ENCODE measurements at places on chromosomes 16 and 17. TPM values are rescaled to one million over a fixed set of nuclear protein-coding genes. Genes with fewer than 3 reads are reported as not detected.

DNA sequence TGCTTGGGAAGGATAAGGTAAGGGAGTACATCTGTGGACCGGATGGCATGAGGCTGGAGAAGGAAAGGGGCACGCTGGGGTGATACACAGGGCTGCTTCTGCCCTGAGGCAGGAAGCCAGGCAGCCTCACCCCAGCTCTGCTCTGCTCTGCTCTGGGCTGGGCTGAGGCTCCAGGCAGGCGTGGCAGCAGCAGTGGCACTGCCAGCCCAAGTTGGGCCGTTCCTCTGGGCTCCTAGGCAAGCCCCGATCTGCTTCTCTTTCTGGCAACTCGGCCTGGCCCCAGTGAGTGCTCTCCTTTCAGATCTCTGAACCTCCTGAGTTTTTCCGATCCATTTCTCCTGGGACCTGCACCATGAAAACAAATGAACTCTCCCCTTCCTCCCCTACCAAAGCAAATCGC lies 44.9 kb downstream of the VAC14 start:
- DNase-seq: no peak

DNA sequence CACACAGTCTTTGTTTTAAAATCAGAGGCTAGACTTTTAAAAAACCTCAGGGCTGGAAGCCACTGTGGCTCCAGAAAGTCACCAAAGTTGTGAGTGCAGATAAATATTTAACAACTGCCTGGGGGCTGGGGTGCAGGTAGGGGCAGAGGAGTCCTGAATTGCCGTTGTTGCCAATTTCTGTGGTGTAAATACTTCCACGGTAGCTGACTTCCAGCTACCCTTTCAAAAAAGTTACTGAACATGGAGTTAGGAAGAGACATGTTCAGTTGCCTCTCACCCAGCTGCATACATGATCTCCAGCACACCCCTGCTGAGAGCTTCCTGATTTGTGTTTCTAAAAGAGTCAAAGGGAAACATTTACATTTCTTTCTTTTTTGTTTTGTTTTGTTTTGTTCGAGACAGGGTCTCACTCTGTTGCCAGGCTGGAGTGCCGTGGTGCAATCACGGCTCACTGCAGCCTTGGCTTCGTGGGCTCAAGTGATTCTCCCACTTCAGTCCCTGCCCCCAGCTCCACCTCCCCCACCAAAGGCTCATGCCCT lies 58.7 kb downstream of the PLXDC1 start:
- DNase-seq: no peak

GRCh38 chr16:84246679-84247077 lies 6.9 kb upstream of the KCNG4 start:
- no peak for DNase-seq

DNA sequence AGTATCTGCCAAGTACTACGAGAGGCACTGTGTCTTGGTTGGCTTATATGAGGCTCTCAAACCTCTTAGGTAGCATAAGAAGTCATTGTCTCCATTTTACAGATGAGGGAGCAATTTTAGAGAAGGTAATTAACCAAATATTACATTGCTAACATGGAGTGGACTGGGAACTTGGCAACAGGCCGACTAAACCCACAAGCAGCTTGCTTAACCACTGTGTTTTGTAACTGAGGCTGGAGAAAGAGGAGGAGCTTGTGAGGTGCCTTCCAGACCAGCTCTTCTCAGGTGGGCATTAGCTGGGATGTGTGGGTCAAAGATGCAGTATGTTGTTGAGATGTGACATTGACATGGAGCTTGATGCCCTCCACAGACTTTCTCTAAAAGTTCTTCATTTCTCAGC lies 835.6 kb upstream of the RBFOX1 start:
- DNase-seq: no peak

Gene CCDC200
- total RNA-seq: not detected

Gene SCNN1B
- 0.19 TPM for total RNA-seq

Gene RNF157
- 0.58 TPM for total RNA-seq

Gene KRT15
- 11.4 TPM for total RNA-seq

DNA sequence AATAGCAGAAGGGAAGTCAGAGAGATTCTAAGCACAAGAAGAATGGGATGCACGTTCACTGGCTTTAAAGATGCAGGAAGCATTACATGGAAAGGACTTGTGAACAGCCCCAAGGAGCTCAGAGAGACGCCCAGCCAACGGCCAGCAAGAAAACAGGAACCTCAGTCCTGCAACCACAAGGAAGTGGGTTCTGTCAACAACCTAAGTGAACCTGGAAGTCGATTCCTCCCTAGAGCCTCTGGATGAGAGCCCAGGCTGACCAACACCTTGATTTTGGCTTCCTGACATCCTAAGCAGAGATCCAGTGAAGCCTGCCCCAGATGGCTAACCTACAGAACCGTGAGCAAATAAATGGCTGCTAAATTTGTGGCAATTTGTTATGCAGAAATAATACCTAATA lies 24.5 kb downstream of the GPR142 start:
- DNase-seq: no peak

DNA sequence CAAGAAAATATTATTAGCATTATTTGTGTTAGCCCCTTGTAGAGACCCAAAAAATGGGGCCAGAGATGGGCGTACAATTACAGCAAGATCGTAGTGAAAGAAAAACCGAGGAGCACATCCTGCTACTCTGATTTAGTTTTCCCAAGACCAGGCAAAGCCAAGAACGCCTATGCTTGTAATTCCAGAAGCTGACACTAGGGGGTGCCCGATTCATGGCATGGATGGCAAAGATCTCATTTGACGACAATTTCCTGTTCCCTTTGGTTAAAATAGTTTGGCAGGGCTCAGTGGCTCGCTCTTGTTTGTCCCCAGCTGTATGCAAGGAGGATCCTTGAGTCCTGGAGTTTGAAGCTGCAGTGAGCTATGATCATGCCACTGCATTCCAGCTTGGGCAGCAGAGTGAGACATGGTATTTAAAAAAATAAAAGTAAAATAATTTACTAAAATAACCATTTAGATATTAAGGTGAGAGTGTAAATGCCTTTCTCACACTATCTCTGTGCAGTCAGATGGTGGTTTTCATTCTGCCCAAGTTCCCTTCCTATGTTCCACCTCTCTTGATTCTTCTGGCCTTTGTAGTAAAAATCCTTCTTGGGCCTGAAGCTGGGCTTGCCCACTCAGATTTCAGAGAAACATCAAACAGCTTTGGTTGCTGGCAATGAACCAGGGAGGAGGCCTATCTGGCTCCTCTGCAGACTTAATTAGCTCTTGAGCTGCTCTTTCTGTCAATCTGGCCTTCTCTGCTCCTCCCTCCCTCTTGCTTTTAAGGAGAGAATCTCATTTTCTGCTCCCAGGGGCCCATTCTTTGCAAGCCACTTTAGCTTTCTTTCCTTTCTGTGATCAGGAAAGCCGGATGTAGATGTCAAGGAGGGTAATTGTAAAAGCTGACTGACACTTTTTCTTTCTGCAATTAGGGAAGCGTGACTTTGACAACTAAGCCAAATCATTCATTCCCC lies 31.2 kb downstream of the TMEM238L start:
- no peak for DNase-seq

Gene FAAP100
- 44.2 TPM for total RNA-seq

Gene RPRML
- not detected for total RNA-seq

DNA sequence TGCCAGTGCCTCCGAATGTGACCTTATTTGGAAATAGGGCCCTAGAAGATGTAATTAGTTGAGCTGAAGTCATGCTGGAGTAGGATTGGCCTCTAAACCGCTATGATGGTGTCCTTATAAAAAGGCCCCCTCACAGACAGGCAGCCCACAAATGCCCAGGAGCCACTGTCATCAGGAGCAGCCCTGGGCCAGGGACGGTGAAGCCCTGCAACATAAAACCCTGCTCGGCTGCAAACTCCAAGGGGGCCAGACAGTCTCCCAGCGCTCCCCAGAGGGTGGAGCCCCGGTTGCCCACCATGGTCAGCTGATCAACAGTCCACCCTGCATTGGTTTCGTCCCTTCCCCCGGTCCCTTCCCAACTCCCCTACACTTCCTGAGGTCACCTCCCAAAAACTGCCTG lies 351.7 kb downstream of the FOXL1 start:
- no peak for DNase-seq

GRCh38 chr16:46973207-46973995 lies at the start of gene DNAJA2:
DNAJA2 (minus strand) TSS chr16:46973674; CDS start chr16:46973572, 102 bp downstream.
- peak; percentile 22 for DNase-seq

GRCh38 chr17:76104896-76105231 lies 1.3 kb upstream of the EXOC7 start:
- no peak for DNase-seq

GRCh38 chr17:64615028-64615677 lies 47.0 kb downstream of the SMURF2 start:
- DNase-seq: no peak

Gene SYCE1L
- 11.6 TPM for total RNA-seq

DNA sequence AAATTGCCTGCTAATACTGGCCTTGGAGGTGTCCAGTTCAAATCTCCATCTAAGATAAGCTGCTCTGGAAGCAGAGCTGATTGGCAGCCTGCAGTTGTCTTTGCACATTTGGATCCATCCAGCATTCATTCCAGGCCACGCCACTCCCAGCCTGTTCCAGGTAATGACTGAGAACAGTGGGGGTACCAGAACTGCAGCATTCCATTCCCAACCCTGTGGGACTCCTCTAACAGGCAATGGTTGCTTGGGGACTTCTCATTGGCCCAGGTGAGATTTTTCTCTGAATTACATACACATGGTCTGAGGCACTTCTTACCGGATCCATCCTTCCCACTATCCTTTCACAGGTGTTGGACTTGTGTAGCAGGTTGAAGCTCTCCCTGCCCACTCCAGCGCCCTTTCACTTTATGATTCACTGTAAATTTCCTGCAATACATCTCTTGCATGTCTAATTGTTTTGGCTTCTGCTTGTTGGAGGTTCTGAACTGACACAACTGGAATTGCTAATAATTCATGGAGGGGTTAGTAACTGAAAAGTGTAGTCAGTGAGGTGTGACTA lies 206.1 kb upstream of the ZFHX3 start:
- DNase-seq: no peak

GRCh38 chr17:33124871-33125551 lies 133.4 kb downstream of the SPACA3 start:
- no peak for DNase-seq

- DNase-seq: no peak
These were observed 125.7 kb downstream of the COPRS start for GRCh38 chr17:31733326-31733725.

GRCh38 chr17:32701871-32702270 lies 175.1 kb downstream of the MYO1D start:
- no peak for DNase-seq

Gene MSRB1
- total RNA-seq: 12.8 TPM

DNA sequence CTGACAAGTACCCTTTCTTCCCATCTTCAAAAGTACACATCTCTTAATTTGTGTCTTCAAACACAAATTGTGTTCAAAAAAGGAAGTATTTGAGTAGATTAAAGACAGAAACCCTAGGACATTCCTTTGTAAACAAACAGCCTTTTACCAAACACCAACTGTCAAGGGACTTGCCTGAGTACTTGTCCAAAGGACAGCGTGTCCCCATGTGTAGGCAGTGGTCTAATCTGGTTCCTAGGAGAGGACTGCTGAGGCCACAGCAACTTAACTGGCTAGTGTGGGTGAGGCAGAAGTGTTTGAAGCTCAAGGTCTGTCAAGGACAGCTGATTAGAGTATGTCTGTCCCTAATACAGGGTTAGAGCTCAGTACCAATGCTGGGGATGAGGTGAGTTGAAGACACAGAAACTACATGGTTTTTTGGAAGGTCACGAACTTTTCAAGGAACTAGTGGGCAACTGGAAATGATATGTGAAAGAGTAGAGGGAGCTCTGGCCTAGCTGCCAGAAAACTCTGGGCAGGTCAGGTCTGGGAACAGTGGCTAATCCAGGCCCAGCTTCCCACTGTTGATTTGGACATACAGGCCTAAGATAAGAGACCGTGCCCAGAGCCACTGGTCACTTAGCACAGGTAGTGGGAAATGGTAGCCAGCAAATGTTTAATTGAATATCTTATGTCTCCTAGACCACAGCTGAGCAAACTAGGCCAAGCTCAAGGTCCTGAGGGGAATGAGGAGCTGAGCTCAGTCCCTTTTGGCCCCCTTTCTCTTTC lies 10.1 kb downstream of the HMOX2 start:
- DNase-seq: no peak

GRCh38 chr17:63685041-63685440 lies 14.9 kb downstream of the LIMD2 start:
- DNase-seq: no peak

DNA sequence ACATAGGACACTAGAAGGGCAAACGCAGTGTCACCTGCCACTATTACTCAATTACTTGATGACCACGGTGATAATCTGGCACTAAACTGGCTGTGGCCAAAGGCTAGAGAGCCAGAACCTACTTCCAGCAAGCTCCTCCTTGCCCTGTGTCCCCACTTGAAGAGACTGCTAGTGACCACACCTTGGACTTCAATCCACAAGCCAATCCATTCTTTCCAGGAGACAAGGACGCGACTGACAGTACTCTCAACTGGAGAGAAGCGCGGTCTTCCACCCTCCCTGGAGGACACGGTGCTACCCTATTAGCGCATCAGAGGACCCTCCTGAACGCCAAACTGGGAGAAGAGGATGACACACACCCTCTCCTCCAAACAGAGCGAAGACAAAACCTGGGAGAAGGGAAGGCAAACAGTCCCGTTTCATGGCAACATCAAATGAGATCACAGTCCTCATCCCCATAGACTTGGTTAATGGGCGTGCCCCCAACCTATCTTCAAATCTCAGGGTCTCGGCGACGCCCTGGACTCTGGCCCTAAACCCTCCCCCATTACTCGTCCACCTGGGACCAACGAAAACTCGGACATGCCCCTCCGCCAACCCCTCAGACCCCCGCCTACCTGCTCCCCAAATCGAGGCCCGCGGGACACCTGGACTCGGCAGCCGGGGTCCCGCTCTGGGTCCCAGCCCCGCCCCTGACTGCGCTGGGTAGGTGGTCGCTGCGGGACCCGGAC lies 508 bp downstream of the FLCN start:
- DNase-seq: no peak

- DNase-seq: no peak
These were observed 66.1 kb upstream of the SIAH1 start for GRCh38 chr16:48451323-48451722.

GRCh38 chr17:50604513-50604912 lies 30.2 kb upstream of the ABCC3 start:
- no peak for DNase-seq

DNA sequence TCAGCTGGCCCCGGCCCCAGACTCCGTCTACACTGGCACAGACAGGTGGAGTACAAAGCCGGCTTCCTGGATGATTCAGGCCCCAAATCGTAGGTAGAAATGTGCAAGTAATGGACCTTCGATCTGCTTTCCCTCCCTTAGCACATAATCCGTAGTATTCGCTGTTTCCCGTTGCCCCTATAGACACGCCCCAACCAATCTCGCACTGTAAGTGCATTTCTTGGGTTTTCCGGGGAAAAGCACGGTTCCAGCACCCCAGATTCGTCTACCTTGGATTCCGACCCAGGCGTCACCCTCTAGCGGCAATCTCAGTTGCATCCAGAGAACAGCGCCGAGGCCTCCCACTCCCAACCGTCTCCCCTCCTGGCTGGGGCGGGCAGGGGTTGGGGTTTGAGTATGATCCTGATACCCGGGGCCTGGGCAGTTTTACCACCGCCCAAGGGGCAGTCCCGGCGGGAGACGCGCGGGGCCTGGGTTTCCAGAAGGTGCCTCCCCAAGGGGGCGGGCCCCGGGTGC lies 12.1 kb upstream of the FOXF1 start:
- DNase-seq: no peak

Measured in glomerular endothelial cell (primary cell).